ENCODE measurements at places on chromosomes 6 and 20. TPM values are rescaled to one million over a fixed set of nuclear protein-coding genes. Genes with fewer than 3 reads are reported as not detected.

Gene WDR27
- total RNA-seq: 16.6 TPM

Gene NR2E1
- not detected for total RNA-seq

Gene PLTP
- total RNA-seq: 10.6 TPM

Gene LHFPL5
- not detected for total RNA-seq

Gene FAM184A
- total RNA-seq: under 0.01 TPM

Measured in epithelial cell of umbilical artery (primary cell).